Activated CD4-positive, alpha-beta T cell treated with anti-CD3 and anti-CD28 coated beads, Interleukin-2, amount 10 ng/mL, durations not matched to agents 7 days and 5 days (primary cell): ENCODE measurements at places on chromosomes 13 and 19. TPM values are rescaled to one million over a fixed set of nuclear protein-coding genes. Genes with fewer than 3 reads are reported as not detected.
A peak's percentile ranks its signal among the peaks of the same experiment; 100 is the strongest.

Gene ZNF208
- total RNA-seq: 0.73 TPM

GRCh38 chr19:7681340-7682174, 924 bp downstream of the TRAPPC5 start:
- peak overlapping the region; percentile 89 for H3K4me3 ChIP-seq
- H3K36me3 ChIP-seq: peaks cover 13% of the 10 kb centered on the region
- H3K27me3 ChIP-seq: peaks cover 12% of the 10 kb centered on the region
- H3K4me1 ChIP-seq: peaks cover 43% of the 10 kb centered on the region
- H3K27ac ChIP-seq: peak overlapping the region; percentile 96

- H3K36me3 ChIP-seq: peaks cover 19% of the 10 kb centered on the region
- DNase-seq: no peak
Measured at GRCh38 chr13:40391788-40392187, 274.7 kb downstream of the FOXO1 start.

GRCh38 chr13:36445278-36445677, 13.0 kb downstream of the CCNA1 start:
- no peak overlapping the region for H3K4me3 ChIP-seq
- H3K4me1 ChIP-seq: no peaks in the 10 kb centered on the region
- H3K27me3 ChIP-seq: peaks cover 17% of the 10 kb centered on the region
- no peak for DNase-seq
- H3K27ac ChIP-seq: no peak overlapping the region

DNA sequence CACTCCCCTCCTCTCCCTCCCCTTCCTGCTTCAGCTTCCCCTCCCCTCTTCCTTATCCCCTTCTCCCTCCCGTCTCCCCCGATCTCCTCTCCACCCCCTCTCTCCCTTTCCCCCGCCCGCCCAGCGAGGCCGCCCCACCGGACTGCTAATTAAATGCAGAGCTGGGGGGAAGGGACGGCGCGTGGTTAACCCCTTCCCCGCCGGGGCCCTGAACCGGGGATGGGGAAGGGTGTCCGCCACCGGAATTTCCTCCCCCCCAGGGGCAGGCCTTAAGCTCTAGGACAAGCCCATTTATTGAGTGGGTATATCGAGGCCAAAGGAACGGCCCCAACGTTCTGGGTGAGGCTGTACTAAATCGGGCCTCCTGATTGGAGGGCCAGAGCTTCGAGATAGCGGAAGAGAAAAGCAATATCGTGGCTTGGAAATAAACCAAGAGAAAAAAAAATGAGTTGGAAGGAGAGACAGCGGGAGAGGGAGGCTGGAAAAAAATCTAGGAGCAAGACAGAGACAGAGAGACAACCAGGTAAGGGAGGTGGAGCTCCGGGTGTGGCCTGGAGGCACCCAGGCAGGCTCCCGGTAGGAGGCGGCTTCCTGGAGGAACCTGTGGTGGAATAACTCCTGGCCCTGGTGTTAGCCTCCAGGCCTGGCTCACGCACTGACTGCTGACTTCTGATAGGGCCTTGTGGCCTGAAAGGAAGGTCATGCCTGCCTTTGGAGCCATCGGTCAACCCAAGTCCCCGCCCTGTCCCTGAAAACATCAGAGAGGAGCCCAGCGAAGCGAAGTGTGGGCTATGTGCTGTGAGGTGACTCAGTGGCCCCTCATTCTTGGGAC, 11.6 kb upstream of the JUND start:
- H3K4me3 ChIP-seq: peak overlapping the region; percentile 93
- H3K27me3 ChIP-seq: no peaks in the 10 kb centered on the region
- H3K4me1 ChIP-seq: peaks cover 78% of the 10 kb centered on the region
- peak overlapping the region; percentile 95 for H3K27ac ChIP-seq

GRCh38 chr19:1510442-1510806, 2.4 kb downstream of the ADAMTSL5 start:
- H3K4me3 ChIP-seq: no peak overlapping the region
- no peaks in the 10 kb centered on the region for H3K36me3 ChIP-seq
- H3K4me1 ChIP-seq: peaks cover 18% of the 10 kb centered on the region

- H3K27me3 ChIP-seq: no peaks in the 10 kb centered on the region
- DNase-seq: no peak
- no peaks in the 10 kb centered on the region for H3K4me1 ChIP-seq
Measured at GRCh38 chr13:103306163-103306562, 239.9 kb upstream of the SLC10A2 start.

- H3K27ac ChIP-seq: peak overlapping the region; percentile 75
- peaks cover 36% of the 10 kb centered on the region for H3K27me3 ChIP-seq
- peak; percentile 79 for DNase-seq
- H3K4me1 ChIP-seq: peaks cover 44% of the 10 kb centered on the region
- H3K4me3 ChIP-seq: peak overlapping the region; percentile 63
- H3K36me3 ChIP-seq: no peaks in the 10 kb centered on the region
Measured at GRCh38 chr19:7868671-7869452, 5.3 kb downstream of the PRR36 start.

DNA sequence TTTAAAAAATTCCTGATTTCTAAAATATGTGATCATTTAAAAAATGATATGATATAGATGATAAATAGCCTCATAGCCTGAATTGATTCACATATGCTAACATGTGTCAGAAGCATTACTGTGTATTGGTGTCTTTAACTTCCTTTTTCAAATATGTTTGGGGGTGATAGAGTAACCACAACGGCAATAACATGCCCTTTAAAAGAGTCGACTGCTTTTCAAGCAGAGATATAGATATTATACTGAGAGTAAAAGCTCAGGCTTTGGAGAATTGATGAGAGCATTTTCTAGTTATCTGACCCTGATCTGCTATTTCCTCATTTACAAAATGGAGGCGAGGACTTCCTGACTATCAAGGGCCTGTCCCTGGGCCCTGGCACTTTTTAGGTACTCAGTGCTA, 260.5 kb downstream of the DCT start:
- H3K27me3 ChIP-seq: no peaks in the 10 kb centered on the region
- H3K4me3 ChIP-seq: no peak overlapping the region
- H3K36me3 ChIP-seq: no peaks in the 10 kb centered on the region
- no peaks in the 10 kb centered on the region for H3K4me1 ChIP-seq
- DNase-seq: no peak

GRCh38 chr13:97468331-97468730, 34.4 kb downstream of the RAP2A start:
- DNase-seq: no peak
- no peak overlapping the region for H3K4me3 ChIP-seq
- H3K36me3 ChIP-seq: peaks cover 15% of the 10 kb centered on the region
- H3K4me1 ChIP-seq: no peaks in the 10 kb centered on the region
- peaks cover 2% of the 10 kb centered on the region for H3K27me3 ChIP-seq

DNA sequence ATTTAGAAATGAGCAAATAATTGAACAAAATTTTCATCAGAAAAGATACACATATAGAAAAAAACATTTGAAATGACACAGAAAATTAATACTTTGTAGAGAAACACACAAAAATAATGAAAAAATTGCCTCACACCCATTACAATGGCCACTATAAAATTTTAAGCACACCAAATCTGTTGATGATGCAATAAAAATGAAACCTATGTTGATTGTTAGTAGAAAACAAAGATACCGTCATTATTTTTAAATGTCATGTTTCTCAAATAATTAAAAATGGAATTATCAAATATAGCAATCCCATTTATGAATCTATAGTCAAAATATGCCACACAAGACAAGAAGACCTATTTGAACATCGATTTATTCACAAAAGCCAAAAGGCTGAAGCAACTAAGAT, 90.5 kb downstream of the ZNF708 start:
- no peaks in the 10 kb centered on the region for H3K4me1 ChIP-seq
- H3K27me3 ChIP-seq: no peaks in the 10 kb centered on the region
- no peak overlapping the region for H3K27ac ChIP-seq
- DNase-seq: no peak

DNA sequence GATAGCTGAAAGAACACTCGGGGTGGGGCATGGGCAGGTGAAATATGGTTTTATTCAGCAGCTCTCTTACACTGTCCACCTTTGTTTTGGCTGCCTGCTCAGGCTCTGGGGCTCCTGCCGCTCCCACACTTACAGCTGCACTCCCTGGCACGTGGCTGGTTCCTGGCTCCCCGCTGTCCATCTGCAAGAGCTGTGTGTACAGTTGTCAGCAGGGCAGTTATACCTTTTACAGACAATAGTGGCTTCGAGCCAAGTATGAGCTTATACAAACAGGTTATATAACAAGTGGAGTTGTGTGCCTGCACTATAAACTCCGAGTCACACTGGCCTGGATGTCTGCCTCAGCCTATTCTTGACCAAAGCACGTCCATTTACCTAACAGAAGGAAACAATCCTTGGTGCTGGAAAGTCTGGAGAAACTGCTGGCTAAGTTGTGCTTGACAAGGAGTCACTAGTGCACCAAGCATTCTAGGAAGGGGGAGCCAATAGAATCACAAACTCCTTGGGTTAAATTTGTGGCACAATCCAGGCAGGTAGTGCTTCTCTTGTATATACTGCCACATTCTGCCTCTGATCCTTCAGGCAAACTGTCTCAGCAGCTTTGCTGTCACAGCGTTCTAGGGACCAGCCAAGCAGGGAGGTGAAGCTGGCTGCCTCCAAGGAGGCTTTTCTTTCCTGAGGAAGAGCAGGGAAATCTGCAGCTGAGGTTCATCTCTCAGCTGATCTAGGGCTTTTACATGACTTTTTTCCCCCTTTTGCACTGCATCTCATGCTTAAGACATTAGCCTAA, 68.2 kb downstream of the NHLRC3 start:
- H3K27ac ChIP-seq: no peak overlapping the region
- H3K36me3 ChIP-seq: no peaks in the 10 kb centered on the region
- H3K4me3 ChIP-seq: no peak overlapping the region
- H3K27me3 ChIP-seq: peaks cover 12% of the 10 kb centered on the region
- no peaks in the 10 kb centered on the region for H3K4me1 ChIP-seq

GRCh38 chr13:29676535-29676934, 81.0 kb upstream of the SLC7A1 start:
- H3K36me3 ChIP-seq: no peaks in the 10 kb centered on the region
- H3K27me3 ChIP-seq: peaks cover 5% of the 10 kb centered on the region

DNA sequence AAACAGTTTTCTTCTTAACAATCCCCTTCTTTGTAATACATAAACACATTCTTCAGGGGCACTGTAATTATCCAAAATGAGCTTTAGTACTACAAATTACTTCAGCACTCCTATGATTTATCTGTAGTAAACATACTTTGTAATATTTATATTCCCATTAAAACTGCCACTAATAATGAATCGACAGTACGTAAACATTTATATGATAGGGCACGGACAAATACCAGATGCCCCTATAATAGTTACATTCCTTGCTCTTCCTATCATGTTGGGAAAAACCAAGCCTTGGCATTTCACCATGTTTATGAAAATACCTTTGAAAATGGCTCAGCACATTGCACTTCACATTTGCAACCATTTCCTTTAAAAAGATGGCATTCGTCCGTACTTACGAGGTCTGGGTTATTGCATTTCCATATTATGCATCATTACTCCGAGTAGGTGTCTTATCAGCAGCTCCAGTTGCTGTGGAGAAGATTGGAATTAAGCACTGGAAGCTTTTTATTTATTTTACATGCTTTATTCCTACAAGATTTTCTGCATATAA, 1043.4 kb downstream of the DIAPH3 start:
- no peaks in the 10 kb centered on the region for H3K36me3 ChIP-seq
- H3K27me3 ChIP-seq: no peaks in the 10 kb centered on the region
- no peak for DNase-seq
- H3K27ac ChIP-seq: no peak overlapping the region
